ENCODE measurements at places on chromosomes 11 and 22.
A peak's percentile ranks its signal among the peaks of the same experiment; 100 is the strongest.

DNA sequence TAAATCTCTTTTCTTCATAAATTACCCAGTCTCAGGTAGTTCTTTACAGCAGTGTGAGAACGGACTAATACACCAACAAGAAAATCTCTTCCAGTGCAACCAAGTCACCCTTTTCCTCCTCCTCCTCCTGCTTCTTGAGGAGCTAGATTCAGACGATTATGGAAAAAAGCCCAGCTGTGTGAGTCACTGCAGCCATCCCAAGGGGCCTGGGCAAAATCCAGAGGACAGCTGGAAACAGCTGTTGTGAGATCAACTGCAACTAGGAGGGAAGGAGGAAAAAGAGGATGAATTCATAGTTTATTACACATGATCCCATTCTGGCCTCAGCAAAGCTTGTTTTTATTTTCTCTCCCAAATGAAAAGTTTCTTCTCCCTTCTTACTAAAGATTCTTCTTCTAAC lies 32.9 kb downstream of the RBFOX2 start:
- DNase-seq: no peak

DNA sequence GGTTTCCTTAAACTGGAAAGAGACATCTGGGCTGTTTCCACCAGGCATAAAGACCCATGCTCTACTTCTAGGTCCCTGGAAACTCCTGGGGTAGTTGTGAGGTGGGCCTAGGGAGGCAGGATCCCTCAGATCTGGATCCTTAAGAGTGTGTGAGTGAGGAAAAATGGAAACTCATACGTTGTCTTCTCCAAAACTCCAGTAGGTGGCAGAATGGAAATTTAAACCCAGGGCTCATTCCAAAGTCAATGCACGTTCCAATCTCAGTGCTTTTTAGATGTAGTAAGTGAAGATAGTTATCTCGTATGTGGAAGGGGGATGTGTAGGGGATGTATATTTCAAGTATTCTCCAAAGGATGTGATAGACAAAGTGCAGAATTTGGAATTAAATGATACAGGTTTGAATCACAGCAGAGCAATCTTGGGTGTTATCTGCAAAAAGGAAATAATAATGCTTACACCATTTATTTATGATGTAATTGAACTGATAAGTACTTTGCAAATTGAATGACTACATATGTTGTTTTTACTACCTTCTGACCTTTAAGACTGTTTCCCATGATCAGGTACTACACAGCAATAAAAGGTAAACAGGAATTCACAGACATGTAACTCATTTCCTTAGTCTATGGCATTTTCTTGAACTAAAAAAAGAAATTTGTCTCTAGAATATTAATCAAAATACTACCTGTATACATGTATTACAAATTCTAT lies 13.1 kb upstream of the MMP1 start:
- DNase-seq: peak; percentile 36

DNA sequence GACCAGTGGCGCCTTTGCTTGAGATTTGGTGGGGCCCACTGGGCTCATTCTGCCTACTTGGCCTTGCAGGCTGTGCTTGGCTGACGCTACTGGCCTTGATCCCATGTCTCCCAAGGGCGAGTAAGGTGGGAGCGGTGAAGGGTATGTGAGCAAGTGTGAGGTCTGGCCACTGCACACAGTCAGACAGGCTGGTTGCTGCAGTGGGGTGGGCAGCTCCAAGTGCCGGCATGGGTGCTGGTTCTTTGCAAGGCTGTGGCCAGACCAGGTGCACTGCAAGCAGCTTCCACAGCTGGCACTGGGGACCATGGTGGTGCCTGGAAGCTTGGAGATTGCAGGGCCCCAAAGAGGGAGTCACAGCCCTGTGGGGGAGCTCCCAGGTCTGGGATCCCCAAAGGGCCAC lies 33.4 kb upstream of the OR10G7 start:
- DNase-seq: no peak

DNA sequence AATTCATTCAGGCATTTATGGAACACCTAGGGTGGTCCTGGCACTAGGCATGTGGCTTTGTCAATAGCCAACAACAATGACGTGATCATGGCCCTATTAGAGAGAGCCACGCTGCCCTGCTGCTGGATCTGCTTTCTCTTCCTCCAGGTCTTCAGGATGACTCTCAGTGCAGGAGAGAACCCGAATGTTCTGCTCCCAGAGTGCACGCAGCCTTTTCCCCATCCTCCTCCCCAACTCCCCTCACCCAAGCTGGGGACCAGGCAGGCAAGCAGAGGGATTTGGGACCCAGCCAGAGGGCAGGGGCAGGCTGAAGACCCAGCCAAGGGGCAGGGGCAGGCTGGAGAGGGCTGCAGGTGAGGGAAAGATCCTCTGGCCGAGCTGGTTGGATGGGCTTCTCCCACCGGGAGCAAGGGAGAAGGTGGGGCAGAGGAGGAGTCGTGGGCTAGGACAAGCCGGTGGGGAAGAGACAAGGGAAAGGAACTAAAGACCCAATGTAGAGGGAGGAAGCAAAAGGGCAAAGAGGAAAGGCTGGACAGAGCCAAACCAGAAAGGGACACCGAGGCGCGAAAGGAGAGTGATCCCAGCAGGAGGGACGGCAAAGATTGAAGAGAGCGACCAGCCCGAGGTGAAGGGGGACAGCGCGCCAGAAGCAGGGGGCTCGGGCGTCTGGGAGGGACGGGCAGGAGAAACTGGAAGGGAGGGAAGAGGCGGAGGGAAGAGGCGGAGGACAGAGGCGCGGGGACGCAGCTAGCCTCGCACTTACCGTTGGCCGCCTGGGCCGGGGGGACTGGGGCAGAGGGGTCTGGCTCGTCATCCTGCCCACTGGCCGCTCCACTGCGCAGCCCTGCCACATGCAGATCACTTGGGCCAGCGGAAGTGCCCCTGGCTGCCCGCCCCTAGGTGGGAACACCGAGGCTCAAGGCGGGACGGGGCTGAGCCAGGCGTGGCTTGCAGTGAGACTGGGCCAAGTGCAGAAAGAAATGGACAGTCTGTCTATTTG lies at the start of gene KCTD14:
Gene KCTD14, minus strand, starts transcription at position 880 of the 1,000 bp plus-strand sequence. Its CDS starts 27 bp downstream, at position 853.
- DNase-seq: peak; percentile 62

DNA sequence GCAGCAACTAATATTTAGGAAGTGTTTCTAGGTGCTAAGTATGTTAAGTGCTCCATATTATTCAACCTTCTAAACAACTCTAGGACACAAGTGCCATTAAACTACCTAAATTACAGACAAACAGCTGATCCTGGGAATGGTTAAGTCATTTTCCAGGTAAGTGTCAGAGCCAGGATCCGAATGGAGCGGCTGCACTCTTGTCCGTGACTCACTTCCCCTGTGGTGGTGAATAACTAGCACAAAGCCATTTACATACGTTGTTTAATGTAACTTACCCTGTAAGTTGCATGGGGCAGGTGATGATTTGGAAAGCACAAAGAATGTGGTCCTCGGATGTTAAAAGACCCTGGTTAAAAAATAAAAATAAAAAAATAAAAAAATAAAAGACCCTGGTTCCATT lies 8.8 kb upstream of the PRG2 start:
- no peak for DNase-seq

- DNase-seq: no peak
Observed at GRCh38 chr22:37163096-37163489, 13.4 kb upstream of the IL2RB start.

DNA sequence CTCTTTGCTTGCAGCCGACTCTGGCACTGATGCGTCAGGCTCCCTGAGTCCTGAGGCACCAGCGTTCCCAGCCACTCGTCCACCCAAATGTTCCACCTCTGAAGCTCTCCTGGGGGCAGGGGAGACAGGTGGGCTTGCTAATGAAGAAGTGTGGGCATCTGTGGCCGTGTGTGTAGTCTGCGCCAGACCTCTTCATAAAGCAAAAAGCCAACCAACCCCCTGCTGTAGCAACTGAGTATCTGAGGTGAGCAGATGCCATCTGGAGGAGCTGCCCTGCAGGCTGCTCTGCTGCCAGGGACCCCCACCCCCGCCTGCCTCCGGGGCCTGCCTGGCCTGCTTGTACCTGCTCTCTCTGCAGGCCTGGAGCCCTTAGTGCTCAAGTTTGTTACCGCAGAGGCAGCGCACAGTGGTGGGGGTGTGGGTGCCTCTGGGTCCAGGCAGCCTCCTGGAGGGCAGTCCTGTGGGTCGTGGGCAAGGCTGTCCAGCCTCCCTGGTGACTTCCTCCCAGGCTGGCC lies 272.5 kb downstream of the TBC1D22A start:
- DNase-seq: no peak

GRCh38 chr22:42434748-42435425 lies 2.7 kb upstream of the NFAM1 start:
- no peak for DNase-seq

DNA sequence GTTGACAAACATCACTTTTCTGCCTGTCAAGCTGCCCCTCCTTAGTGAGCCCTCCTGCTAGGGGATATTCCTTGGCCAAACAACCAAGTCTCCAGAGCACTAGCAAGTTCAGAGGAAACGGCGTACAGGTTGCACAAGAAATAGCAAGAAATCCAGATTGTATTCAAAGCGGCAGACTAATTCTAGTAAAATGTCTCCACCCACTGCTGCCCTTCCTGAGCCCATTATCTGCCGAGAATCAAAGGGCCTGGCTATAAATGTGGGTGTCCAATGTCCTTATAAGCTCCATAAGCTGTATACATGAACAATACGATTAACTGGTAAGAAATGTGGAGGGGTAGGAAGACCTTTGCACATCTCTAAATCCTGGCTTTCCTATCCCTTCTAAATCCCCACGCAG lies 44.0 kb upstream of the AKIP1 start:
- no peak for DNase-seq

- DNase-seq: no peak
Observed at GRCh38 chr22:20238901-20239675, 29.0 kb downstream of the RTN4R start.

DNA sequence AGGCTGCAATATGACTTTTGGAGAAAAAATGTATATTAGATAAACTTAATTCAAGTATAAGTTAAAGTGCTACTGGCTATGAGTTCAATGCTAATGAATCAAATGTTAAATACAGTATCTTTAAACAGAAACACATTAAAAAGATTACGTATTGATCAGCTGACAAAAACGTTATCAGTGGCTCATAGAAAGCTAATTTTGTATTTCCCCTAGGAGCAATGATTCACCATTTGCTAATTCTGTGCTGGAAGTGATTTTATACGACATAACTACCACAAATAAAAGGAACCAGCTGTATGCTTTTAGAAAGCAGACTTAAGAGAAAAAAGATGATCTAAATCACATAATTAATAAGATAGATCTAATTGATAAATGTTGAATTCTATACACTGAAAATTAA lies 43.6 kb downstream of the MRE11 start:
- DNase-seq: no peak

GRCh38 chr11:131713529-131714134 lies 343.2 kb downstream of the NTM start:
- DNase-seq: no peak

- no peak for DNase-seq
Observed at GRCh38 chr11:34135439-34135838, 30.0 kb downstream of the NAT10 start.

- peak; percentile 80 for DNase-seq
Observed at GRCh38 chr22:36252754-36253522, at the start of gene APOL1. TSS of gene APOL1 (plus strand) at chr22:36253133. CDS start at chr22:36254956, 1,823 bp downstream.

GRCh38 chr22:41128606-41129005 lies 36.2 kb downstream of the EP300 start:
- no peak for DNase-seq

GRCh38 chr11:19808076-19808911 lies 95.7 kb downstream of the NAV2 start:
- no peak for DNase-seq

DNA sequence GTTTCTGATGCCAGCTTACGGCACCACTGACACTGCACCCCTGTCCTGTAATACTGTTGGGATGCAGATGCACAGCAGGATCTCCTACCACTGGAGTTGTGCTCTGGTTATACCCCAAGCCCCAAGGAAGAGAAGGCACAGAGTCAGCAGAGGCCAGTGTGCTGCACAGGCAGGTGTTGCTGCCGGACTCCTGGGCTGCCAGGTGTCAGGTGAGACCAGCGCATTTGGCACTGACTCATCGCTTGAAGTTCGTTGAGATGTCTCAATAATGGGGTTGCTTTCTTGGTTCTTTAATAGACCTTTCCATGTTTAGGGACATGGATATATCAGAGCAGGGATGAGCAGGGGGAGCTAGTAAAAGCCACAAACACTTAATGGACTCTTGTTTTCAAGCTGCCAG lies 75.7 kb upstream of the TTC12 start:
- no peak for DNase-seq

DNA sequence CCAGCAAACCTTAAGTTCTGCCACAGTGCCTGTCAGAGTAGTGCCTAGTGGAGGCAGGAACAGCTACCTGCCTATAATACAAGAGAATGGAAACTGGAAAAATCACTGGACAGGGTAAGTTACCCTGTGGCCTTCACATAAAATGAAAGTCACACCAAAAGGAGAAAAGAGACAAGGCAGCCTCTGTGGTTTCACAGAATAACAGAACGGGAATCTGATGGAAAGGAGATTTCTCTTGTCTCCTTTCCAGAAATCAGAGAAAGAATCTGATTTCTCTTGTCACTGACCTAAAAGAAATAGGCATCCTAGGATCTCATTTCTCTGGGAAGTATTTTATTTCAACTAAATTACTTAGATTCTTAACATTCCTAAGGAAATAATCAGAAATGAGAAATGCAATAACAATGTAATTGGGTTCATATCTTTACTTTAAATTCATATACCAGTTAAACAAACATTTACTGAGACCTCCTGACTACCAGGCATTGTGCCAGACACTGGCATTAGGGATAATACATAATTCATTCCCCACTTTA lies 41.6 kb downstream of the PRCP start:
- DNase-seq: peak; percentile 84

GRCh38 chr22:33018232-33018864 lies 39.8 kb downstream of the SYN3 start:
- peak; percentile 39 for DNase-seq

- DNase-seq: no peak
Observed at GRCh38 chr11:94780432-94780831, 12.3 kb downstream of the AMOTL1 start.

- DNase-seq: no peak
Observed at GRCh38 chr11:43687120-43687791, 6.7 kb downstream of the HSD17B12 start.

DNA sequence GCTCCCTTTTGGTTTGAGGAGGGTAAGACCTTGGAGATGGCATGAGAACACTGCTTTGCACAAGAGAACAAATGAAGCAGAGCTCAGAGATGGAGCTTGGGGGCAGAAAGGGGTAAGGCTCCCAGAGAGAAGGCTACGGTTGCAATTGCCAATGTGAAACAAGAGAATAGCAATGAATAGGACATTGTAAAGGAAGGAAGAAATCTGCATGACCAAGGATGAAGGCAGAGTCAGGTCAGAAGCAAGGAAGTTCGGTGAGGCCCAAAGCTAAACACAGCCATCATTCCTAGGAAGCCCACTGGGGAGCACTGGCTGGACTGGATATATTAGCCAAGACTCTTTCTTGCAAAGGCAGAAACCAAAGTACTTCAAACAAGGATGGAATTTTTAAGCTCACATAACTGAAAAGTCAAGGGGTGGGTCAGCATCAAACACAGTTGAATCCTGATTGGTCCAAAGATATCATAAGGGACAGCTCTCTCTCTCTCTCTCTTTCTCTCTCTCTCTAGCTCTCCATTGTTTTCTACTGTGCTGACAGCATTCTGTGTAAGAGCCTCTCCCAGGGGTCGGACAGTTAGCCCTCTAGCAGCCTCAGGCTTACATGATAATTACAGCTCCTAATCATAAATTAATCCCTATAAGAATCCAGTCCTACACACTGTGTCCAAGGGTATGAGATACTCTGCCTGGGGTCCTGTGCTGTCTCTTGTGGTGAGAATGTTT lies 484.3 kb downstream of the SOX6 start:
- no peak for DNase-seq

- DNase-seq: no peak
Observed at GRCh38 chr11:87942786-87943185, 232.5 kb downstream of the RAB38 start.

GRCh38 chr11:63867511-63867910 lies 28.6 kb downstream of the MARK2 start:
- no peak for DNase-seq

- no peak for DNase-seq
Observed at GRCh38 chr11:80816454-80816847, 1375.6 kb upstream of the TENM4 start.

Data from ACHN (cell line).